ENCODE measurements at places on chromosomes 13 and 19.

GRCh38 chr13:78787190-78787589, 128.2 kb upstream of the OBI1 start:
- DNase-seq, result no peak

DNA sequence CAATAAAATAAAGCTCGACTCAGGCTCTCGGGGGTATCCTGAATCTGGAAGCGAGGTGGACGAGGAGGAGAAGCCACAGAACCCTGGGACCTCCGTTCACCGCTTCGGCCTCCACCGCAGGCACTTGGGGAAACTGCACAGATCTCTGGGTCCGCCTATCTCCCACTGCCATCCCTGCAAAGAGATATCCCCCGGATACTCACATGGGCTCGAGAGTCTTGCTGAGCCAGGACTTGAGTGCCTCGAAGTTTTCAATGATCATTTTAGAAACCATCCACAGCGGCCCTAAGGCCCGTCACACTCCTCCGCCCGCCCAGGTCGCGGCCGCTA, 589 bp downstream of the RBM26 start:
- no peak for DNase-seq

- DNase-seq, result no peak
These were observed 303.3 kb downstream of the ATP8A2 start for GRCh38 chr13:25675060-25675459.

- no peak for DNase-seq
These were observed 5.9 kb downstream of the ANGPTL6 start for GRCh38 chr19:10096615-10096963.

DNA sequence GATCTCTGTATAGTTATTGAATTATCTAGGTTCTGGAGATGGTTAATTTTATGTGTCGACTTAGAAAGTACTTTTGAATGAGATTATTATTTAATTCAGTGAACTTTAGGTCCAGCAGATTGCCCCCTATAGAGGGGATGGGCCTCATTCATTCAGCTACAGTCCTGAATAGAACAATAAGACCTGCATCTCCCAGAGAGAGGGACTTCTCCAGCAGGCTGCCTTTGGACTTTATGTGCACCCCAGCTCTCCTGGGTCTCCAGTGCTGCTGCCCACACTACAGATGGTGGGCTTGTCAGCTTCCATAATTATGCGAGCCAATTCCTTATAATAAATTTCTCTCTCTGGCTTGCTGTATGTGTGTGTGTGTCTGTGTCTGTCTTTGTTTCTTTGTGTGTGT, 39.3 kb upstream of the KL start:
- DNase-seq, result no peak

DNA sequence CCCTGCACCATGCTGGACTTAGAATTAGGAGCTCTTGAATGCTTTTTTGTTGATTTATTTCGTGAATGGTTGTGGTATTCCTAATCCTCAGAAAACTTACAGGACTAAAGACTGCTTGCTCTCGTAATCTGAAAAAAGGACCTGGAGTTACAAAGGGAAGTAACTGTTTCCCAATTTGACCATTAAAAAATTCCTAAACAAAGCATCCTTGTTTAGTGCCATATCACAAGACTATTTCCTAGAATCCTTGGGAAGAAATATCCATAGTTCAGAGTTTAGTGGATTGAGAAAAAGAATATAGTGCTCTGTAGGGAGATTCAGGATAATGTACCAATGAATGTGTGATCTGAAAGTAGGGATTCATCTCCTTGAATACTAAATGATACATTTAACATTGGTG, 186.8 kb downstream of the NDFIP2 start:
- DNase-seq, result no peak

- no peak for DNase-seq
These were observed 49.5 kb upstream of the PCDH17 start for GRCh38 chr13:57582032-57582431.

DNA sequence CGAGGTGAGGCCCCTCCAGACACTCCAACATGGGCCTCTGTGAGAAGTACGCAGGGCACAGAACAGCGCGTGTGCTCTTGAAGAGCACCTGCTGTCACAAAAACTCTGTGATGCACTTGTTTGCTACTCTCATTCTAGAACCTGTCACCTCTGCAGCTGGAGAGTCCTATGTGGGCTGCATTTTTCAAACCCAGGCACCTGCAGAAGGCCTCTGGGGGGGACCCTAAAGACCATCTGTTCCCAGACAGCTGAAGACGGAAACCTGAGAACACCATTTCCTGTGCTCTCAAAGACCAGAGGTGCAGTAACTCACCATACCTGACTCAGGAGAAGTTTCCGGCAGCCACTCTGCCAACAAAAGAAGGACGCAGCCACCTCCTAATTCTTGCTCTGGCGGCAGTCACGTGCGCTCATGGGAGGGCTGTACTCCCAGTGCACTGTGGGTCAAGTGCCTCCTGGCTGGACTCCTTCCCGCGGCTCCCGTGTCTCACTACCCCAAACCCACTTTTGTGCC, 28.1 kb downstream of the RANBP3 start:
- DNase-seq, result no peak

DNA sequence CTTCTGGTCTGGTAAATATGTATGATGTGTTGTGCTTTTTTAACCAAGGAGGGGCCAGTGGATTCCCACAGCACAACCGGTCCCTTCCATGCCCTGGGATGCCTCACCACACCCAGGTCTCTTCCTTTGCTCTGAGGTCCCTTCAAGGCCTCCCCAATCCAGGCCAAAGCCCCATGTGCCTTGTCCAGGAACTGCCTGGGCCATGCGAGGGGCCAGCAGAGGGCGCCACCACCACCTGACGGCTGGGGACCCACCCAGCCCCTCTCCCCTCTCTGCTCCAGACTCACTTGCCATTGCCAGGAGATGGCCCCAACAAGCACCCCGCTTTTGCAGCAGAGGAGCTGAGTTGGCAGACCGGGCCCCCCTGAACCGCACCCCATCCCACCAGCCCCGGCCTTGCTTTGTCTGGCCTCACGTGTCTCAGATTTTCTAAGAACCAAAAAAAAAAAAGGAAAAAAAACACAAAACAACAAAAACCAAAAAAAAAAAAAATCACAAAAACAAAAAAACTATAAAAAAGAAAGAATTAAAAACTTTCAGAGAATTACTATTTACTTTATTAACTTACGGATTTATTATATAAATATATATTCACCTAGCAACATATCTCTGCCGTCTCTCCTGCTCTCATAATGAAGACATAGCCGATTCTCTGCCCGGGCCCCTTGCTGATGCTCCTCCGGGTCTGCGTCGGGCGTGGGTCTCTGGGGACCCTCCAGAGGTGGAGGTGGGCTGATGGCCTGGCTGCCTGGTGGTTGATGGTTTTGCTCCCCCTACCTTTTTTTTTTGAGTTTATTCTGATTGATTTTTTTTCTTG, 14.4 kb downstream of the CAPN12 start:
- DNase-seq, result no peak

DNA sequence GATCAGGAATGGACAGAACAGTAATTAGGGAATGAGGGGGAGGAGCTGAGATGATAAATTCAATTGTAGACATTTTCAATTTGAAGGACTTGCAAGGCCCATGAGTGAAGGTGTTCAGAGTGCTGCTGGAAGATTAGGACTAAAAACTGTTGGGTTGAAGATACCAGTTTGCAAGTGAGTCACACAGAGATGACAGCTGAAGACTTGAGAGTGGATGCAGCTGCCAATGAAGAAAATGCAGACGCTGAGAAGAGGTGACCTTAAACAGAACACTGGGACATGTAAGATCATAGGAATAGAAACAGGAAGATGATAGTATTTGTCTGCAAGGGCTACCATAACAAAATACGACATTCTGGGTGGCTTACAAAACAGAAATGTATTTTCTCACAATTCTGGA, 1716.5 kb upstream of the SLC10A2 start:
- DNase-seq, result no peak
